Adipose tissue (tissue), 3 donors: ENCODE measurements at places on chromosomes 5 and 9. TPM values are rescaled to one million over a fixed set of nuclear protein-coding genes. Genes with fewer than 3 reads are reported as not detected.

Gene ZNF622
- 16.1 TPM for polyA plus RNA-seq

Gene CSF1R
- 17.0 TPM for polyA plus RNA-seq

Gene SV2C
- polyA plus RNA-seq: 0.05 TPM

Gene CDH10
- polyA plus RNA-seq: not detected

Gene NR5A1
- 0.03 TPM for polyA plus RNA-seq

Gene IFNB1
- not detected for polyA plus RNA-seq

Gene IFNA13
- not detected for polyA plus RNA-seq

Gene FABP6
- polyA plus RNA-seq: not detected

Gene PCDHGB7
- 2.6 TPM for polyA plus RNA-seq

Gene BNC2
- polyA plus RNA-seq: 0.28 TPM

Gene TMEM252
- polyA plus RNA-seq: 0.34 TPM

Gene WWC1
- 4.8 TPM for polyA plus RNA-seq

Gene LHX2
- 0.18 TPM for polyA plus RNA-seq
